ENCODE measurements at places on chromosomes 6 and 20. TPM values are rescaled to one million over a fixed set of nuclear protein-coding genes. Genes with fewer than 3 reads are reported as not detected.

GRCh38 chr6:3510617-3511016 is 53.8 kb upstream of the SLC22A23 start:
- no peak for DNase-seq

DNA sequence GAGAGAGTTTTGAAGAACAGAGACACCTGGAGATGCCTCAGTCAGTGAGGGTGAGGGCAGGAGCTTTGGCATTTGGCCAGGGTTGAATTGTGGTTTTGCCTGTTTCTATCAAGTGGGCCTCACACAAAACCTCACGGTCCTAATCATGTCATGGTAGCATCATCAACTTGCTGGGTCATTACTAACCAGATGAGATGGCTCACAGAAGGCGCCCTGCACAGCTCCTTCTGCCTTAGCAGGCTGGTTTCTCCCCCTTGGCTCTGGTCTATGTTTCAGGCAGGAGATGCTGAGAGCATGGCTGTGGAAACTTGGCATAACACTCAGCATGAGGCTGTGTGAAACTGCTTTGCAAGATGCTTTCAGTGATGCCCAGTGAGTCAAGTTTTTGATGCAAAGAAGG is 99.3 kb downstream of the LRRC1 start:
- DNase-seq: no peak

DNA sequence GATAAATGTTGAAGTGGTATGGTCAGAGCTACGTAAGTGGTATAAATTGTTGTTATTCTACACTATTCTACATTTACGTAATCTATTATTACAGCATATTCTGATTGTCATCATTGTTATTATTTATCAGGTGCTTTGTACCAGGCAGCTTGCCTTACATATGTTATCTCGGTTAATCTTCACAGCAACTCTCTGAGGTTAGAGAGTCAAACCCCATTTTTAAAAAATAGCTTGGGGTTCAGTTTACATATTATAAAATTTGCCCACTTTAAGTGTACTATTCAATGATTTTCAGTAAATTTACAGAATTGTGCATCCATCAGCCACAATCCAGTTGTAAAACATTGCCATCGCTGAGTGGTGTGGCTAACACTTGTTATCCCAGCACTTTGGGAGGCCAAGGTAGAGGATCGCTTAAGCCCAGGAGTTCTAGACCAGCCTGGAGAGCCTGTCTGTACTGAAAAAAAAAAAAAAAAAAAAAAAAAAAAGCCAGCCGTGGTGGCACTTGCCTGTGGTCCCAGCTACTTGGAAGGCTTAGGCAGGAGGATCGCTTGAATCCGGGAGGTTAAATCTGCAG is 35.5 kb downstream of the PPP1R16B start:
- no peak for DNase-seq

ALDH5A1 gene
- 28.7 TPM for polyA plus RNA-seq

DNA sequence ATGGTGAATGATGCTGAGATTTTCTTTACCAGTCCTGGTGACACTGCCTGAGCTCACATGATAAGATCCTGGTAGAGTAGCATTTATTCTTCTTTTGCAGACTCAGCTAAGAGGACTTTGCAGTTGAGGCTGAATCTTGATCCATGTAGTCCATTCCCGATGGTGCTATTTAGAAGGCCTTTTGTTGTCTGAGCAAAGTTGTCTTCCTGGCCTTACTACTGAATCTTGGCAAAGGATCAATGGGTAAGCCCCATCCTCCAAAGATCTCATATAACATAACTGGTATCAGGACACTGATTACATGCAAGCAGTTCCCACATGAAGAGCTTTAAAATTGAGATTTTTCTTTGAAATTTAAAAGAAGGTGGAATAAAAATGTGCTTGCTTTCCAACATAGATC is 291.6 kb downstream of the SOX4 start:
- DNase-seq: no peak

DNA sequence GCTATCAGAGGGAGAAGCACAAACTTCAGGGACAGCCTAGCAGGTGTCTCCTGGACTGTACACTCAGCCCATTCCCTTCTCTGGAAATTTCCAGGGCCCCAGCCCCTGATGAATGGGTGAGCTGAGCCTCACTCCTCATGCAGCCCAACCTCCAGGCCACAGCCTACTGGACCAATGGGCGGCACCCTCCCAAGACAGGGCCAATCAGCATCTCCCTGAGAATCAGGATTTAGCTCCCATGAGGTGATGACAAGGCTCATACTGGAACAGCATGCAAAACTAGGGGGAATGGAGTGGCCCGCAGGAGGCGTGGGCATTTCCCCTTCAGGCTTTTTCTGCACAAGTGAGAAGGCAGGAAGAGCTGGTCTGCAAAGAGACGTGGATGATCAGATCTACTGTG is 29.0 kb downstream of the NFATC2 start:
- no peak for DNase-seq

OR2B6 gene
- polyA plus RNA-seq: 0.33 TPM

DNA sequence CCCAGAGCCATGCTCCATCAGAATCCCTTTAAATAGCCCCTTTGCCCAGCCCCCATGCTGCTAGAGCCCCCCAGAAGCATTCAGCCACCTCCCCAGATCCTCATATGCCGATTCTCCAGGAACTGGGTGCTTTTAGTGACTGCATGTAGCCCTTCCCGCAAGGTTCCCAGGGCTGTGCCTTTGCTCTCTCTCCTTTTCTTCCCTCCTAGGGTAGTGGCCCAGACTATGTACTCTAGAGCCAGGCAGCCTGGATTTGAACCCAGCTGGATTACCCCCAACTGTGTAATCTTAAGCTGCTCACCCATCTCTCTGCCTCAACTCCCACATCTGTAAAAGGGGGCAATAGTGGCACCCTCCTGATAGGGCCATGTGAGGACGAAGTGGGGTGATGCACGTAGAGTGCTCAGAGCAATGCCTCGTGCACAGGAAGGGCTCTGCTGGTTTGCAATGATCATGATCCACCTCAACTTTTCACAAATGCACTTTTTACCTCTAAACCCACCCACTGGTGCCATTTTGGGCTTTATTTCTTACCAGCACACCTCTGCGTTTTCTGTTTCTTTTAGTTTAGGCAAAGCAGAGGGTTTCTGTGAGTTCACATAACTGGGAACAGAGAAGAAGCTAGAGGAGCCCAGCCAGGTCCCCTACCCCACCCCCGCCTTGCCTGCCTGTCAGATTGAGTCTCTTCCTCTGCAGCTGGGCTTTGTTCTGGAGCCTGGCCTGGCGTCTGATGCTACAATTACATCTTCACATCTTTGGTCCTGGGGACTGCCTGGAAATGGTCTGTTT is 396.5 kb downstream of the RNGTT start:
- DNase-seq: no peak

DNA sequence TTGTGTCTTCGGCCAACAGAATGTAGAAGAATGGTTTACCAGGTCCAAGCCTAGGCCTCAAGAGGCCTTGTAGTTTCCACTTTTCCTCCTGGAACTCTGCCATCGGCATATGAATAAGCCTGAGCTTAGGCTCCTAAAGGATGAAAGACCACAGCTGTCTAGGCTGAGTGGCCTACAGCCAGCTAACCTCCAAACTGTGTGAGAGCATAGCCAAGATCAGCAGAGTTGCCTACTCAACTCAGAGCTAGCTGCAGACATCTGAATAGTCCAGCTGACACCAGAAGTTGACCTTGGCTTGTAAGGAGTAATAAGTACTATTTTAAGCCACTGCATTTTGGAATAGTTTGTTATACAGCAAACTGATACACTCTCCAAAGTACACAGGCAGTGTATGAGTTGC is 52.6 kb upstream of the SMIM29 start:
- no peak for DNase-seq

DNA sequence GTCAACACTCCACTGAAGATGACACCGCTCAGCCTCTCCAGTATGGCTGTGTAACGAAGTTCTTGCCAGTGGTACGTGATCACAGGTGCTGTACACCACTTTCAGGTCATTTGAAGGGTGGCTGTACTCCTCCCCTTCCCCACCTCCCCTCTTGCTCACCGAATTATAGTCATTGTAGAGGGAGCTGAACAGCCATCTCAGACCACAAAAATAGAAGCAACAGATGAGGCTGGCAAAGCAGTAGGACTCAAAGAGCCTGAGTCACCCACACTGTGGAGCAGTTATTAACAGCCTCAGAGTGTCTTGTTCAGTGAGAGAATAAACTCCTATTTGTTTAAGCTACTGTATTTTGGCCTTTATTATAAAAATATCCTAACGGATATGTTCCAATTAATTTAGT is 192.5 kb upstream of the MCHR2 start:
- no peak for DNase-seq

- DNase-seq: no peak
Measured at GRCh38 chr6:81998432-81998831, 246.0 kb upstream of the TENT5A start.

GRCh38 chr20:40883097-40883496 is 145.5 kb upstream of the TOP1 start:
- no peak for DNase-seq

DNA sequence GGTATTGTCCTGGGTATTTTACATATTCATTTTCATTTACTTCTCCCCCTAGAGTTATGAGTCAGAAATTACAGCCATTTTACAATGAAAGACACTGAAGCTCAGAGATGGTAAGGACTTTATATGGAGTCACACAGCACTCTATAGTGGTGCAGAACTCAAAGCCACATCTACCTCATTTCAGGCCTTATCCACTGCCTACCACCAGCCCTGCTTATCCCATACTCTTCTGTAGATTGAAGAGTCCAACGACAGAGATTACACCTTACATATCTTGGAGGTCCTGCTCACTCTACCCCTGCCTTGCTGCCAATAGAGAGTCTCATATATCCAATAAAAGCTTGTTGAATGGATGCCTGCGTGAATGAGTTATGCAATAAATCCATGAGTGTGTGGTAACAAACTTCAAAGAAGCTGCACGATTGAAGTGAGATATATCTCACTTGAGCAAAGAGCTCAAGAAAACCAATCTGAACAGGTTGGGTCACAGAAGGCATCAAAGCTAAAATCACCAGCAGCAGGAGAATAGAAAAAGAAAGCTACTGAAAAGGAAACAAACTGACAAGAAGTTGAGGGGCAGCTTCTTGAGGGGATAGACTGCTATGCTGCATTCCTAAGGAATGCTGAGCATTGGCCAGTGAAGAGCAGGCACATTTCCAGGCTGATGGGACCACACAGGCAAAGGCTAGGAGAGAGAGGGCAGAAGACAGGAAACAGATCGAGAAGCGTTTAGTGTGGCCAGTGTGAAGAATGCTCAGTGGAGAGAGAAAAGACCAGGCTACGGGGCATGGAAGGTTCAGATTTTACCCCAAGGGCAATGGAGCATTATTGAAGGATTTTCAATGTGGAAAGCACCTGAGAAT is 585.6 kb downstream of the DHX35 start:
- no peak for DNase-seq

CCN5 gene
- polyA plus RNA-seq: 0.15 TPM

DNA sequence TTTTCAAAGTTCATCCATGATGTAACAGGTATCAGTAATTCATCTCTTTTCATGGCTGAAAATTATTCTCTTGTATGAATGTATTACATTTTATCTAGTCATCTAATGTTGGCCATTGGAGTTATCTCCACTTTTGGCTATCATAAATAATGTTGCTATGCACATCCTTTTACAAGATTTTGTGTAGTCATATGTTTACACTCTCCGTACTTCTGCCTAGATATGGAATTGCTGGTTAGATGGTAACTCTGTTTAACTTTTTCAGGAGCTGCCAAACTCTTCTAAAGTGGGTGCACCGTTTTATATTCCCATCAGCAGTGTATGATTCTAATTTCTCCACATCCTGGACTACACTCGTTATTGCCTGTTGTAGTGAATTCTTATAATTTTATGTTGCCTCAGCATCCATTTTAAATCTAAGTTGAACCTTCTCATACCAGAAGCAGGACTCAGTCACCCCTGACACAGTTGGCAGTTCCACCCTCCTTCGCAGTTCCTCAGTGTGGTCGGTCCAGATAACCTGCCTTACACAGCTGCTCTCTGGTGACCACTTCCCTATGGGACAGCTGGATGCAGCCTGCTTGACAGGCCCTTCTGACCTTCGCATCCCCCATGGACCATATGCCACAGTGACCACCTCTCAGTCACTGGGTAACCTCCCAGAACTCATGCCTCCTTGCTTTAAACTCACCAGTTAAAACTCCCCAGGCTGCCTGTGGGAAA is 33.9 kb downstream of the KIZ start:
- DNase-seq: no peak

All from right renal cortex interstitium (tissue), 3 donors.